ENCODE measurements at places on chromosomes 7 and 10.
A peak's percentile ranks its signal among the peaks of the same experiment; 100 is the strongest.

DNA sequence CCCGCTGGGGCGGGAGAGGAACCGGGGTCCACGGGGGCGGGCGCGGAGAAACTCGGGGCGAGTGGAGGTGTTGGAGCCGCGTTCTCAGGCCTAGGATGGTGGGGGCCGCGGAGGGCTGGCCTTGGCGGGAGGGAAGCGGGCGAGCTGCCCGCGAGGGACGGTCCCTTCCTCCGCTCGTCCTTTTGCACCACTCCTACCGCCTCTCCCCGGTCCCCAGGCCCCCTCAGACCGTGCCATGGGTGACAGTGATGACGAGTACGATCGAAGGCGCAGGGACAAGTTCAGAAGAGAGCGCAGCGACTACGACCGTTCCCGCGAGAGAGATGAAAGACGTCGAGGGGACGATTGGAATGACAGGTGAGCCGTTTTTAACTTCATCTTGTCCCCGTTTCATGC, 451 bp downstream of the SRRT start:
- no peak for DNase-seq

DNA sequence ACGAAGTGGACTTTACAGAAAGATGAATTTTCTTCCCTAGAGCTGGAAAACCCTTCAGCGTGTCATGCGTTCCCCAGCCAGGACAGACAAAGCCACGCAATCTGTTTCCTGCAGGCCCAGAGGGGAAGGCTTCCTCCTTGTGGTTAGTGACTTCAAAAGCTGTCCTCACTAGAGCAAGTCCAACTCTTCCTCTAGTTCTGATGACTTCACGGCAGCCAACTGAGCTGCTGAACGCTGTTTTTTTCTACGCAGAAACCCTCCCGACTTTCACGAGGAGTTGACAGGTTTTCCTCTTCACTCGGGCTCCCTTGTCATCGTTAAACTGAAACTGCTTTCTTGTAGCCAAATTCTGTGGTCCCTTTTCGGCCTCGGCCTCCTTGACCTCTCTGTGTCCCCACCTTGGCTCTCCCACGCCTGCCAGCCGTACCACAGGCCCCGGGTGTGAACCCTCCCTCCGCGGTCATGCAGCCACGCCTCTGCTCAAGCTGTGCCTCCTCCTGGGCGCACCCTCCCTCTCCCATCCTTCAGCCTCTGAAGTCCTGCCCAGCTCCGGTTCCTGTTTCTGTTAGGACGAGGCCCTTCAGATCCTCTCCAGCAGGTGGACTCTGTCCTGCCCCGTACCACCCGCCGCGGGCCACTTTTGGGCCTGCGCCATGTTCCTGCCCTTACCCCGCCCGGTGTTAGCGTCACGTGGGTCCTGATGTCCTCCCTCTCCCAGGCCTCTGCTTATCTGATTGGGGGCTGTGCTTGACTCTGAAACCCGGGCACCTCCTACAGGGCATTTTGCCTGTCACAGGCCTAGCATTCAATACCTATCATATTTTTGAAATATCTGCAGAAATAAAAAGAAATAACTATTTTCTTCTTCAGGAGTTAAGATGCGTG, 39.3 kb downstream of the CUX1 start:
- DNase-seq, result peak; percentile 80

- DNase-seq, result no peak
These were observed 14.1 kb downstream of the BMPR1A start for GRCh38 chr10:86770412-86770960.

GRCh38 chr10:15072358-15072757, 16.2 kb downstream of the ACBD7 start:
- DNase-seq, result no peak

- DNase-seq, result no peak
These were observed 118.1 kb downstream of the ZNF365 start for GRCh38 chr10:62492012-62492869.

GRCh38 chr7:90455163-90456030, 14.0 kb upstream of the PTTG1IP2 start:
- DNase-seq, result no peak

- DNase-seq, result no peak
These were observed 53.8 kb downstream of the ARL5B start for GRCh38 chr10:18713077-18713476.

- DNase-seq, result no peak
These were observed 1105.7 kb downstream of the REEP3 start for GRCh38 chr10:64626924-64627323.

- no peak for DNase-seq
These were observed 4.9 kb upstream of the PPIA start for GRCh38 chr7:44791278-44792219.

- DNase-seq, result no peak
These were observed 69.6 kb upstream of the MDFIC start for GRCh38 chr7:114852293-114852692.

- no peak for DNase-seq
These were observed 126.8 kb downstream of the WDR37 start for GRCh38 chr10:1183033-1183396.

- DNase-seq, result no peak
These were observed 85.2 kb downstream of the ABCB5 start for GRCh38 chr7:20700453-20701227.
